ENCODE measurements at places on chromosomes 11 and 22.

- DNase-seq, result no peak
Observed at GRCh38 chr11:104908186-104908531, 9.9 kb upstream of the CASP12 start.

GRCh38 chr22:29744902-29745301 is 21.9 kb downstream of the ZMAT5 start:
- peak; percentile 82 for DNase-seq

DNA sequence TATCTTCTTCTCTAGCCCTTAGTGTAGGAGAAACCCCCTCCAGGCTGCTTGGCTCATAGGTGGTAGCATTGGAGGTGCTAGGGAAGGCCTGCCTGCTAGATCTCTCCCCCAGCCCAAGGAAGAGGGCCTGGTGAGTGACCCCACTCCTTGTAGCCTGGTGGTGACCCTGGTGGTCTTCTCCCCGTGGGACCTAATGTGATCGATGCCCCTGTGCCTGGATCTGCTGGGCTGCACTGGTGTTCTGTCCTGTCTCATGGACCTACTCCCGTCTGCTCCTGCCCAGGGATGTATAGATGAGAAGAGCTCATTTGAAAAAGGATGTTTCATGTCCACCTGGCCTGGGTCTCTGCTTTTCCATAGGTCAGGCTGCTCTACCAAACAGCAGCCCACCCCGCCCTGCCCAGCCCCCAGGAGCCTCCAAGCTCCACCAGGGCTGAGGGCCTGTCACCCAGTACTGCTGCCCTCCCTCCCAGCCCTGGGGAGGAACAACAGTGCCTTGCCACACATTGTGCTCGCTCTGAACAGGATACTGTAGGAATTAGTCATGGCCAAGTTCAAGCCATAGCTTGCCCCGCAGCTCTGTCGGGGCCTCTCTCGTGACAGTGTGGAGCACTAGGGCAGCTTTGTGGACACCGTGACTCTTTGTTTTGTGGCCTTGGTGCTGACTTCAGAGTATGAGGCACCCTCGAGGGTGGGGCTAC is 19.7 kb downstream of the SLC37A2 start:
- DNase-seq, result peak; percentile 97

DNA sequence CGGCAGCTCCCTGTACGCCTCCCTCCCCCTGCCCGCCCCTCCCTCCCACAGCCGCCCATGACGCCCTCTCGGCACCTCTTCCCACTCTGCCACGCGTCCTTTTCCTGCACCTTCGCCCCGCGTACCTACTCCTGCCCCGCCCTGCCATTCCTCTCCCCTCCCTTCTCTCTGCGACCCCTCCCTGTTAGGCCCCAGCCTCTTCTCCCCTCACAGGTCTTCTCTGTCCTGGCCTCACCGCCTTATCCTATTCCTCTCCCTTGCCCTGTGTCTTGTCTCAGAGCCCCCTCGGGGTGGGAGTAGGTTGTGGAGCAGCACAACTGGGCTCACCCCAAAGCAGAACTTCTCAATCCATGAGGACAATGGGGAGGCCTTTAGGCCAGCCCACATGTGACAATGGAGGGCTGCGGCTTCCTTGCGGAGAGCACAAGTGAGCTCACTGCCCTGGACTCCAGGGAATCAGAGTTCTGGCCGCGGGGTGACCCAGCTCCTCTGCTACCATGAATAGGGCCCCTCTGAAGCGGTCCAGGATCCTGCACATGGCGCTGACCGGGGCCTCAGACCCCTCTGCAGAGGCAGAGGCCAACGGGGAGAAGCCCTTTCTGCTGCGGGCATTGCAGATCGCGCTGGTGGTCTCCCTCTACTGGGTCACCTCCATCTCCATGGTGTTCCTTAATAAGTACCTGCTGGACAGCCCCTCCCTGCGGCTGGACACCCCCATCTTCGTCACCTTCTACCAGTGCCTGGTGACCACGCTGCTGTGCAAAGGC is 539 bp downstream of the SLC35C1 start:
- DNase-seq, result peak; percentile 70

GRCh38 chr11:27864611-27865010 is 164.4 kb upstream of the BDNF start:
- no peak for DNase-seq

- DNase-seq, result no peak
Observed at GRCh38 chr11:83649528-83649855, 363.3 kb upstream of the CCDC90B start.

DNA sequence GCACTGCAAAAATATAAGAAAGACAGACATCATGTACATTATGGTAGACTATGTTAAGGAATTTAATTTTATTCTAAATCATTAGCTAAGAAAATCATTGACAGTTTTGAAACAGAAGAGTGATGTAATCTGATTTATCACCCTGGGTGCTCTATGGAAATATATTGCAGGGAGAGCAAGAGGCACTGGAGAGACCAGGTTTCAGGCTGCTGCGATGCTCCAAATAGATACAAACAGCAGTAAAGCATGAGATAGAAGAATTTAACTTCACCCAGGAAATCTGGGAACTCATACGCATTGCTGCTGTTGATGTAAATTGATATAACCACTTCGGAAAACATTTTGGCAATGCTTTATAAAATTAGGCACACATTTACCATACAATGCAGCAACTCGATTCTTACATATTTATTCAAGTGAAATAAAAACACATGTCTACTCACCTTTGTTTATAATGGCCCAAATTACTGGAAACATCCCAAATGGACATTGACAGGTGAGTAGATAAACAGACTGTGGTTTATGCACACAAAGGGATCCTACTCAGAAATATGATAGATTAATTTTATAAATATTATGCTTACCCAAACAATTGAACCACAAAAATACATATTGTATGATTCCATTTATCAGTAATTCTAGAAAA is 535.1 kb upstream of the CHORDC1 start:
- DNase-seq, result no peak

DNA sequence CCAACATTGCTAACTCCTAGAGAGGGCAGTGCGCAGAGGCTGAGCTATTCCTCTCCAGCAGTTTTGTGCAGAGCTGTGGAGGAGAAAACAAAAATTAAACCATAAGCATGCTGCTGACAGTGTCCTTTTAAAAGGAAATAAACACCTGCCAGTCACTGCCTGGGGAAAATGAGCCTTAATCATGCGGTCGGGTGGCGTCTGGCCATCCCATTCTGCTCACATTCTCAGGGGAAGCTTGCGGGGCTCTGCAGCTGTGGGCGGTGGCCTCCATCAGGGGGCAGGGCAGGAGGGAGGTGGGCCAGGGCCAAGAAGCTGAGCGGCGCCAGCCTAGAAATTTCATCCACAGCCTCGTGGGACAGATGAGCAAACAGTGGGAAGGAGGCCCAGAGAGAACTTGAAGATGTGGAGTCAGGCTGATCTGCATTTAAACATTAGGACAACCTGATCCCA is 71.0 kb upstream of the TP53I11 start:
- no peak for DNase-seq

GRCh38 chr22:31230155-31230870 is 18.2 kb downstream of the LIMK2 start:
- no peak for DNase-seq

- no peak for DNase-seq
Observed at GRCh38 chr11:113578715-113579250, 103.6 kb upstream of the DRD2 start.

DNA sequence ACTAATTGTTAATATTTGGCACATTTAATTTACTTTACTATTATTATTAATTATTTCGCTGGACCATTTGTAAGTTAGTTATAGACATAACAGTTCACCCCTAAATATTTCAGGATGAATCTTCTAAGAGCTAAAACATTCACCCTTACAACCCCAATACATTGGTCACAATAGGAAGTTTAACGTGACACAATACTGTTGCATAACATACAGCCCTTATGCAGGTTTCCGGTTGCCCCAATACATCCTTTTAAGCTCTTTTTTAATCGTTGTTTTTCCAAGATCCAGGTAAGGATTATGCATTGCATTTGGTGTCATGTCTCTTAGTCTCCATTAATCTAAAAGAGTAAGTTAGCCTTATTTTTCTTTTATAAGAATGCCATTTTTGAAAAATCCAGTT is 71.2 kb downstream of the HSD17B12 start:
- no peak for DNase-seq

GRCh38 chr22:46764779-46765485 is 2.5 kb downstream of the TBC1D22A start:
- DNase-seq, result no peak

DNA sequence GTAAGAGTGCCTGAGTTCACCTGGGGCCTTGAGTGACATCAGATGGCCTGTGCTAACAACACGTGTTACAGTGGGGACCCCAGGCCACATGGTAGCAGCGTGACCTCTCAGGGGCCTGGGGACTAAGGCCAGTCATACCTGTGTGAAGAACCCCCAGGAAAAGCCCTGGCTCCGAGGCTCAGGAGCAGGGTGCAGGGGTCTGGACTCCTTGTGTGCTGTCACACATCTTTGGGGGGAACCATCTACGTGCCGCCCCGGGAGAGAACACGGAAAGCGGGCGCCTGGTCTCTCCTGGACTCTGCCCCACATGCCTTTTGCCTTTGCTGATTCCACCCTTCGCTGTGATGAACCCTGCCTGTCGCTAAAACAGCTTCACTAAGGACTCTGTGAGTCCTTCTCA is 48.7 kb downstream of the SHANK2 start:
- DNase-seq, result no peak

GRCh38 chr22:24685531-24686190 is 82.7 kb downstream of the GGT1 start:
- DNase-seq, result no peak

- DNase-seq, result no peak
Observed at GRCh38 chr22:30749272-30749671, 54.6 kb downstream of the OSBP2 start.

- DNase-seq, result peak; percentile 48
Observed at GRCh38 chr22:46501701-46502100, 35.7 kb downstream of the CELSR1 start.

DNA sequence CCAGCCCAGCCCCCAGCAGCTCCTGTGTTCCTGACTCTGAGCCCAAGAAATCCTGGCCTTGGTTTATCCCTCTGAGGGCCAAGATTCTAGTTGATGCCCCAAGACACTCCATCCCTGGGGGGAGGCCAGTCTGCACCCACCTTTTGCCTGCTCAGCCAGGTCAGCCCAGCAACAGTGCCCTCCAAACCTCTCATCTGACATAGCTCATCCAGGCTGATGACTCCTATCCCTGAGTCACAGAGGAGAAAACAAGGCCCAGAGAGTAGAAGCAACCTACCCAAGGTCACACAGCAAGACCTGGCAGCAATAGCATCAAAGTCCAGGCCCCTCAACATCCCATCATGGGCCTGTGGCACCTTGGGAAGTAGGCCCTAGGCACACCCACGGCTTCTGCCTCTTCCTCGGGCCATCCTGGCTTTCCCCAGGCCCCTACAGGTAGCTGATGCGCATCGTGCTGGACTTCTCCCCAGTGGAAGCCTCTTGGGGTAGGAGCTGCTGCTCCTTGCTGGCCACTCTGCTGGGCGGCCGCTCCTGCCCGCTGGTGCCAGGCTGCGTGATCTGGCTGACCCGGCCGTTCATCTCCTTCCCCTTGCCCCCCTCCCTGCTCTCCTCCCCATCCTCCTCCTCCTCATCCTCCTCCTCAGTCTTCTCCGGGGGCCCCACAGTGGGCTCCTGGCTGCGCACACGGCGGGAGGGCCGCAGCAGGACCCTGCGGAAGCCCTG is 6.0 kb downstream of the SSTR3 start:
- DNase-seq, result no peak

GRCh38 chr11:14300661-14301304 is 58.2 kb downstream of the RRAS2 start:
- peak; percentile 66 for DNase-seq

DNA sequence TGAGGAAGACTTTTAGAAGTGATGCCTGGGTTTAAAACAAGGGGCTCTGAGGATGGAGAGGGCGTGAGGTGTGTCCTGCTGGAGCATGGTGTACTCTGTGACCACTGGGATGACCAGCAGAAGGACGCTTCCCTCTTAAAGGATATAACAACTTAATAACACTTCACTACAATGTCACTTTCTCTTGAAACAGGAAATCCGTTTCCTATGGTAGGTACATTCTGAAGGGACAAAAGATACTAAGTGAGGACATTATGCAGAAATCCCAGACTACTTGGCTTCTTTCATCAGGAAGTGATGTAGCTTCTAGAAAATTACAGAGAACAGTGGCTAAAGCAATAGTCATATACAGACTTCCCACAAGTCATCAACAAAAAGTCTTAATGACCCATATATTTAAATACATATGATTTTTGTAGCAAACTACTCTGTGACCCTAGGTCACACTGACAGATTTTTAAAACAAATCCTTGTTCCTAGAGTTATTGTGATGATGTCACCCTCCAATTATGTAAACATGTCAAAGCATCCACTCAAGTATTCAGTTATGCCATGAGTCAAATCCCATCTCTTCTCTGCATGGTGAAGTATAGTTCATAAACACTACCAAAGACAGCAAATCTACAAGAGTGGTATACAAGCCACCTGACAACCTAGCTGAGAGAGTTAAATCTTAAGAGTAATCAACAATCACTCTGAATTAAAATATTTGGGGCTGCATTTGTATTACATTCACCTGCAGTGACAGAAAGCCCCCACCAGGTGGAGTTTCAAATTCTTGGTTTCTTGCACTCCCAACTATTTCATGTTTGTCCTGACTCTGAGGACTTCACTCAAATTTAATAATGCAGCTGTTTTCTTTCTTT is 32.8 kb downstream of the PITPNB start:
- DNase-seq, result peak; percentile 83

DNA sequence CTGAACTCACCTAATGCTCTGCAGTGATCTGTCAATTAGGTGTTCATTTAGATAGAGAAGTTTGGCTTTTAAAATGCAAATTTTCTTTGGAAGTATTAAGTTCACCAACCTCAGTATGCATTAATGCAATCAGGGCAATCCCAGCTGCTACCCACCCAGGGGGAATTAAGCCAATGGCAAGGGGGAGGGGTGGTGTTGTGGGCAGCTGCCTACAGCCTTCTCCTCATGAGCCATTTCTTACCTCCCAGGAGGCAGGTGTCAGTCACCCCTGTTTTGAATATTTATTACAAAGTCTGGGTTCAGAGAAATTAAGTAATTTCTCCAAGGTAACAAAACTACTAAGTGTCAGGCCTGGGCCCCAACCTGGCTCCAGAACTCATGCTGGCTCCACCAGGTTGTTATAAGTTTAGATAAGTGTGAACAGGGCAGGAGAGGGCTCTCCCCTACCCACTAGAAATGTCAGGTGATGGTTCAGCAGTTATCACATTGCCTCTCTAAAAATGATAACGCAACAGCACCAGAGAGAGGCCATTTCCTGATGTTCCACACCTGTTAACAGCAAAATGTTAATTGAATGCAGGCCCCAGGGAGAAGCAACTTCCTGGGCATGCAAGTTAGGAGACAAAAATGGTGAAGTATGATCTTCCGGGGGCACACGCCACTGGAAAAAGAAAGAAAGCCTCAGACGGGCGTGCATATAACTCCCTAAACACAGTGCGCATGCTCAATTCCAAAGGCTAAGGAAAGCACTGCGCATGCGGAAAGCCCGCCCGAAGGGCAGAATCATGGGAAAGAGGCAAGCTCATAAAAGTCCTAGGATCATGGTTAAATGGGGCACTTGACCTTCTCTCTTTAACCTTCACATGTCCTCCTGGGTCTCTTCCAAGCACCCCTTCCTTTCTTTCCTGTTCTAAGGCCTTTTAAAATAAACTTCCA is 35.4 kb upstream of the GNAZ start:
- DNase-seq, result no peak

All from foreskin fibroblast (primary cell).